ENCODE measurements at places on chromosomes 4 and X.

DNA sequence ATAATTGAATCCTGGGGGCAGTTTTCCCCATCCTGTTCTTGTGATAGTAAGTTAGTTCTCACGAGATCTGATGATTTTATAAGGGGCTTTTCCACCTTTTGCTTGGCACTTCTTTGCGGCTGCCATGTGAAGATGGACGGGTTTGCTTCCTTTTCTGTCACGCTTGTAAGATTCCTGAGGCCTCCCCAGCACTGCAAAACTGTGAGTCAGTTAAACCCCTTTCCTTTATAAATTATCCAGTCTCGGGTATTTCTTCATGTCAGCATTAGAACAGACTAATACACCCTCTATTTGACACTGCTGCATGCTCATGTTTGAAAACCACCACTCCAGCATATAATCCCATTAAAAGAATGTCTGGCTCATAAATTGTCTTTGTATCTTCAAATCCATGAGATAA is 264.4 kb upstream of the ITM2A start:
- DNase-seq, result no peak

DNA sequence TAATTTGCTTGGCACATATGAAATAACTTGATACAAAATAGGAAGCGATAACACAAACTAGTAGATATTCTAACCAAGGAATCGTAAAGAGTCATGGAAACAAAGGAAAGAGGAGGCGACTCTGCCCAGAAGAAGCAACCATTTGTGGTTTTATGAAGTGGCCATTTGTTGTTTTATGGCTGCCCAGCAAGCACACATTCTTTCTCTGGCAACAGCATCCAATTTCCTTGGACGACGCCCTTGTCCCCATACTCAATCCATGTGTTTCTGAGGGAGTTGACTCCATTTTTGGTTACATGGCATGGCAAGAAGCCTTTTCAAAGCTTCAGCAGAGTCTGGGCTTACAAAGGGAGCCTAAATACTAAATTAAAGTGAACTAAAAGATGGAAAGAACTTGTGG is 295.1 kb downstream of the INPP4B start:
- DNase-seq, result no peak

- DNase-seq, result no peak
These were observed 334.7 kb downstream of the FAT4 start for GRCh38 chr4:125649452-125649851.

GRCh38 chrX:151938172-151938571 is 25.5 kb downstream of the MAGEA4 start:
- no peak for DNase-seq

DNA sequence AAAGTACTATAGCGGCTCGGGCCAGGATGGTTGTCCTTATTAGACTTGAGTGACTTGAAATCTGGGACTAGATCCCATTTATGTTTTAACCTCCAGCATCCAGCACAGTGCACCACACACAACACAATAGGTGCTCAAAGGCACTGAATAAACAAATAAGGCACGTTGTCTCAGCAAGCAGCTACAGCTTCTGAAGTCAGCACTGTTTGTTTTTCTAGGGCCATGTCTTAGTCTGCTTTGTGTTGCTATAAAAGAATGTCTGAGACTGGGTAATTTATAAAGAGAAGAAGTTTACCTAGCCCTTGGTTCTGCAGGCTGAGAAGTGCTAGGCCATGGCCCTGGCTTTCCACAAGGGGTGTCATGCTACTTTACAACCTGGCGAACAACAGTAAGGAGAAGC is 102.1 kb upstream of the LNX1 start:
- no peak for DNase-seq

GRCh38 chrX:87846956-87847355 is 329.4 kb downstream of the KLHL4 start:
- DNase-seq, result no peak

DNA sequence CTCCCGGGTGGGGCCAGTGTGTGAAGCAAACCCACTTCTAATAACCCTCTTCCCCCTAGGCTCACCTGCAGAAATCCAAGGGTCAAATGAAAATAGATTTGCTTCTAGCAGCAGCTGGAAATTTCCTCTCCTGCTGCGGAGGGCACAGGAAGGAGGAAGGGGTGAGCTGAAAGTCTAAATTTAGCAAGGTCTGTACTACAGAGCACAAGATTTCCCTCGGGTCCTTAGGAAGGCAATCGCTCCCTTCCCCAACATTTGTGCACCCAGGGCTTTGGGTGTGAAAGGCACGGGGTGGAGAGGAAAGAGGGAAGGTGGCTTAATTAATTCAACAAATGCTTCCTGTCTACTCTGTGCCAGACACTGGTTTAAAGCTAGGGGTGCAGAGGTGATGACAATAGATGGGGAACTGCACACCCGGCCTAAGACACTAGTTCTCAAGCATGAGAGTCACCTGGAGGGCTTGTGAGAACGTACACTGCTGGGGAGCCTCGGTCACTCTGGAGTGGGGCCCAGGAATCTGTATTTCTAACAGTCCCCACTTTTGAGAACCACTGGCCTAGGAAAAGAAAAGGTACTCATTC is 204.4 kb downstream of the NSUN7 start:
- DNase-seq, result no peak

GRCh38 chrX:14359727-14360126 is 169.6 kb upstream of the GLRA2 start:
- no peak for DNase-seq

DNA sequence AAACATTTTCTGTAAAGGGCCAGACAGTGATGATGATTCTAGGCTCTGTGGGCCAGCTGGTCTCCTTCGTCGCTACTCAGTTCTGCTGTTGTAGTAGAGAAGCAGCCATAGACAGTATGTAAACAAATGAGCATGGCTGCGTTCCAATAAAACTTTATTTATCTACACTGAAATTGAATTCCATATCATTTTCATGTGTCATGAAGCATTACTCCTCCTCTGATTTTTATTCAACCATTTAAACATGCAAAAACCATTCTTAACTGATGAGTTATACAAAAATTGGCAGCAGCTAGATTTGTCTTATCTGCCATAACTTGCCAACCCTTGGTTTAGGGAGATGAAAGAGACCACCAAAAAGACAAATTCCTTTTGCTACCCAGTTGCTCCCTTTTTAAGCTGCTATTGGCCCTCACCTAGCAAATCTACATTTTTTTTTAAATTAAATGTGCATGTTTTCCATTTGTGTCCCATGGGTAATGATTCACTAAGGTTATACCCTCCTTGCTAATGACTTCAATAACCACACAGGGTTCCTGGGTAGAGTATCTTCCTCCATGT is 309.9 kb downstream of the DHX15 start:
- DNase-seq, result no peak

DNA sequence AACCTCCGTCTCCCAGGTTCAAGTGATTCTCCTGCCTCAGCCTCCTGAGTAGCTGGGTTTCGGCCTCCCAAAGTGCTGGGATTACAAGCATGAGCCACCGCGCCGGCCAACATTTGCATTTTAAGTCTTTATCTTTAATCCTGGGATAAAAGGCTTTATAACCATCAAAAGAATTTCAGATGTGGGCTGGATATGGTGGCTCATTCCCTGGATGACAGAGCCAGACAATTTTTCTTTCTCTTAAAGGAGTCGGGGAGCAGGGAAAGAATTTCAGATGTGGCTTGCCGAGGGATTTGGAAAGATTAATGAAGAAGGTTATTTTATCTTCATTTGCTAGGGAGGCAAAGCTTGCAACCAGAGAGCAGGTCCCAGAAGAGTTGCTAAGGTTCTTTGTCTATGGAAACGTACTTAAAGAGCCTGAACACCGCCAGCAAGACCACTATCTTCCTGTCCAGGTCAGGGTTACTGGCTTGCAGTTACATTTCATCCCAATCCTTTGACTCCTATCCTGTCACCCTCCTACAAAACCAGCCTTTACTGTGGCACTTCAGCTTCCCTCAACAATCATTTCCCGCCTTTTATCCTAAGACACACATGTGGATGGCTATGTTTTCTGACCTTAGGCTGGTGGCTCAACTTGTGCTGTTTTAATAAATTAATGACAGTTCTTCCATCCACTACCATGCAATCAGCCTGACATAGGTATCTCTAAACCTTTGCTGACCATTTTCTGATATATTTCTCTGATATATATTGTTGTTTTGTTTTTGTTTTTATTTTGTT is 3.9 kb upstream of the KLHL8 start:
- no peak for DNase-seq

DNA sequence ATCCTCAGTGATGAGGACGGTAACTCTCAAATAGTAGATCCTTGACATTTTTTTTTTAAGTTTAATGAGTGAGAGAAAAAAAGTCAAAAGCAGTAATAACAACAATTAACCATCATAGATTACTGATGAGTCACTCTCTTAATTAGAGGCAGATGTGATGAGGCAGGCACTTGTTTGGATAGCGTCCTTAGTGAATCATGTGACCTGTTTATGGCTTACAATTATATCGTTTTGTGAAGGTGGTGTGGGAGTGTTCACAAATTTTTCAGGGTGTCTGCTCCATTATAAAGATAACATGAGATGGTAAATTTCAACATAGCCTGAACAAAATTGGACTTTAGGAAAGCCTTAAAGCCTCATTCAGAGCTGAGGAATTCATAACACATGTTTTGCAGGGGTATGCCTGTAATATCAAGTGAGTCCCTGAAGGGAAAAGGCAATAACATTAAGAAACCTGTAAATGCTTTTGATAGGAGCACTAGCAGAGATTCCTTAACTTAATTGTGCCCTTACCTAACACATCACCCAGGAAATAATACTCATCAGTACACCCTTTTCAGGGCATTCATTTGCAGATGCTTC is 51.9 kb upstream of the XIAP start:
- no peak for DNase-seq

GRCh38 chrX:47200385-47201150 is 6.9 kb downstream of the UBA1 start:
- no peak for DNase-seq

GRCh38 chr4:185811509-185812364 is at the start of gene SORBS2:
Gene SORBS2 (minus strand): TSS chr4:185812194. CDS start chr4:185690571, 121,623 bp downstream.
- no peak for DNase-seq

DNA sequence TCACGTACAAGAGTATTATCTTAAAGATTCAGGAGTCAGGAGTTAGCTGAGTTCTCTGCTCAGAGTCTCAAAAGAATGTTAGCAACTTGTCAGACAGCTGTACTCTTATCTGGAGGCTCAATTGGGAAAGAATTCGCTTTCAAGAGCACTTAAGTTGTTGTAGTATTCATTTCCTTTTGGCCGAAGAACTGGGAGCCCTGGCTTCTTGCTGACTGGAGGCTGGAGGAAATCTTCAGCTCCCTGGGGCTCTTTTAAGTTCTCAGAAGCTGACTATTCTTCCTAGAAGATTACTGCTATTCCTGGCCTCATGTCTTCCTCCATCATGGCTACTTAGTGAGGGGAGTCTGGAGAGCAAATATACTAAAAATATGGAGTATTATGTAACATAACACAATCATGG is 587.2 kb downstream of the EPHA5 start:
- DNase-seq, result no peak

GRCh38 chr4:26227601-26228229 is 93.1 kb upstream of the RBPJ start:
- no peak for DNase-seq

- DNase-seq, result no peak
These were observed 584 bp downstream of the TMEM271 start for GRCh38 chr4:575281-576141.

- DNase-seq, result no peak
These were observed 67.2 kb upstream of the IL15 start for GRCh38 chr4:141569141-141569540.

DNA sequence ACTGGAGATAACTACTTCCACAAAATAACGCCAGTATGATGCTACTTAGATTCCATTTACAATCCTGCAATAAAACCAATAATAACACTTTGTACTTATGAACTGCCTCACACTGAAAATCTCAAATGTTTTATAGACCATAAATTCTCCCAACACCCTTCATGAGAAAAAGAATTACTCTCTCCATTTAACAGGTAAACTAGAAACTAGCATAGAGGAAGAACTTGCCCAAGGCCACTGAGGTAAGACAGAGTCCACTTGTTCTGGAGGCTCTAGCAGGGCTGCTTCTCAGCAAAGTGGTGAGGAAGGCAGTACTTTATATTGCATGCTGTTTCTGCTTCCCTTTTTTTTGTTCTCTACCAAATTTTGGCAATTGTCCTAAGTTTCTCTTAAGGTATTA is 11.5 kb upstream of the BMP3 start:
- DNase-seq, result no peak

GRCh38 chrX:38149016-38149415 is 71.7 kb downstream of the SRPX start:
- DNase-seq, result no peak

DNA sequence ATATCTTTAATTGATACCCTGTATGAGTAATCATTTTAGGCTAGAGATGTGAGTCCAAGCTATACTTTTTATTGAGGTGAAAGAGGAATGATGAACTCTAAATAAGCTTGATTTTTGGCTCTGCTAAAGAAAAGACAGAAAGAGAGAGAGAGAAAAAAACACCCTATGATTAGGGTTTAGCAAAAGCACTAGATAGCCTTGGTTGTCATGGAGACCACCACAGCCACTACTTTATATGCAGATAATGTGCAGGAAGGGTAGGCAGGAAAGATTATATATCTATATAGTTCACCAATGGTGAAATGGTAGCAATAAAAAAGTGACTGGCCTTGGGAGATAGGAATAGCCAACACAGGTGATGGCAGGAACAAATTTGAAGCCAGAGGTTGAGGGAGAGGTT is 69.9 kb upstream of the CAMK2D start:
- DNase-seq, result no peak

- no peak for DNase-seq
These were observed 14.6 kb downstream of the ADGRL3 start for GRCh38 chr4:61214680-61215079.

- DNase-seq, result no peak
These were observed 117.1 kb upstream of the DKK2 start for GRCh38 chr4:107153228-107153627.

DNA sequence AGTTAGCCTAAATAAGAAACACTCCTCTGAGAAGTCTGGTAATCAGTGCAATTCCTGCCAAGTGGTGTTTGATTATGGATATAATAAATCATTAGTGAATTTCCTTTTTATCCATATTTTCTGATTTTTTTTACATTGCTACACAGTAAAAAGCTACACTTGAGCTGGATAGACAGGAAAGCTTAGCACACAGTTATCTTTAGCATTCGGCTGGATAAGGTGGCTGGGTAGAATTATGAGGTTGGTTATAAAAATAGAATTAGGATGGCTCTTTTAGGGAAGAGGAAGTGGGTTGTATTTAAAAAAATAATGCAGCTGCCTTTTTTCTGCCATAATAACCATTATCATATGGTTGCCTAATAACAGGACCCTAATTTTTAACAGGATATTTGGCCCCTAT is 460.6 kb downstream of the NAF1 start:
- DNase-seq, result no peak

- DNase-seq, result no peak
These were observed 137.4 kb downstream of the DKK2 start for GRCh38 chr4:106898621-106899230.

DNA sequence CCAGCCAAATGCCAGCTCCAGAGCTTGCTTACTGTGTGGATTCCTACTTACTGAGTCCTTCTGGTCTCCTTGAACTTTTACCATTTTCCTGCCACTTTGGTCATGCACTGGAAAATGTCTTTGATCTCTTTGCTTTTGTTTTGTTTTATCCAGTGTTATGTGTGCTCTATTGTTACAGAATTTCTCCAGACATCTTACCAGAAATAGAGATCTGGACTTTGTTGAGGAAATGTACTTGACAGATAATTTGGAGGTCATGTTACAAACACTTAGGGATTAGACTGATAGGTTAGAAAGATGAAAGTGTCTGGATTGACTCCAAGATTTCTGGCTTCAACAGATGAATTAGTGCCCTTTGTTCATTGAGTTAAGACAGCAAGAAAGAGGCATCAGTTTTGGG is 5.7 kb upstream of the ZNF330 start:
- DNase-seq, result no peak

GRCh38 chr4:114302472-114302871 is 296.1 kb upstream of the UGT8 start:
- DNase-seq, result no peak

- no peak for DNase-seq
These were observed 1391.1 kb downstream of the FSTL5 start for GRCh38 chr4:160772668-160773067.

Measured in stimulated activated CD8-positive, alpha-beta memory T cell treated with anti-CD3 and anti-CD28 coated beads, Interleukin-12 subunit alpha, Interleukin-12 subunit beta, amount 100 ng/mL, for 1 hour (primary cell).